ENCODE measurements at places on chromosomes 4 and X.

GRCh38 chr4:106369456-106370060 is 980 bp upstream of the GIMD1 start:
- DNase-seq, result peak; percentile 77

GRCh38 chr4:6516762-6517161 is 44.3 kb upstream of the PPP2R2C start:
- no peak for DNase-seq

DNA sequence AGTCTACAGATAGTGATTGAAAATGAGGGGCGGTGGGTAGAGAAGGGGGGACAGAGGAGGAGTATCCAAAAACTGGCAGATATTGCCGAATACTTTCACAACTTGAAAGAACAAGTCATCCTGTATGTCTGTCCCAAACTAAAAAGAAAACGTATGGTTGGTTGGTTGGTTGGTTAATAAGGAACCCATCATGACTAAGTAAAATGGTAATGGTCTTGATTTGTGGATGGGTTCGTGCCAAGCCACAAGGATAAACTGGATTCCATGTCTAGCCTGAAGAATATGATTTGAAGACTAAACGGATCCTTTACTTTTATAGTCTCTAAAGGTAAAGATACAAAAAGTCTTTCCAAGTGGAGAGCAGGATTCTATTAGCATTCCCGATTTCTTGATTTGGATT is 208.4 kb downstream of the DCLK2 start:
- DNase-seq, result no peak

DNA sequence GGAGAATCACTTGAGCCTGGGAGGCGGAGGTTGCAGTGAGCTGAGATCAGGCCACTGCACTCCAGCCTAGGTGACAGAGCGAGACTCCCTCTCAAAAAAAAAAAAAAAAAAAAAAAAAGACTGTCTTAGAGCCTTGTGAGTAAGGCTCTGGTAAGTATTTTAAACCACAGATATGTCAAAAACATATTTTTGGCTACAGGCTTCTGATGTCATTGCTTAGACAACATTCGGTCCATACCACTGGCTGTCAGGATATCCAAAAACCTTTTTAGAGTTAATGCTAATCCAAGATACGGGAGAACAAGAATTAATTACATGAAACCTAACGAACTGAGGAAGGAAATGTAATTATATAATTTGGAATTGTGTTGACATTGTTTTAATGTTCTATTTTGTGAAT is 999.5 kb upstream of the PABPC4L start:
- DNase-seq, result no peak

DNA sequence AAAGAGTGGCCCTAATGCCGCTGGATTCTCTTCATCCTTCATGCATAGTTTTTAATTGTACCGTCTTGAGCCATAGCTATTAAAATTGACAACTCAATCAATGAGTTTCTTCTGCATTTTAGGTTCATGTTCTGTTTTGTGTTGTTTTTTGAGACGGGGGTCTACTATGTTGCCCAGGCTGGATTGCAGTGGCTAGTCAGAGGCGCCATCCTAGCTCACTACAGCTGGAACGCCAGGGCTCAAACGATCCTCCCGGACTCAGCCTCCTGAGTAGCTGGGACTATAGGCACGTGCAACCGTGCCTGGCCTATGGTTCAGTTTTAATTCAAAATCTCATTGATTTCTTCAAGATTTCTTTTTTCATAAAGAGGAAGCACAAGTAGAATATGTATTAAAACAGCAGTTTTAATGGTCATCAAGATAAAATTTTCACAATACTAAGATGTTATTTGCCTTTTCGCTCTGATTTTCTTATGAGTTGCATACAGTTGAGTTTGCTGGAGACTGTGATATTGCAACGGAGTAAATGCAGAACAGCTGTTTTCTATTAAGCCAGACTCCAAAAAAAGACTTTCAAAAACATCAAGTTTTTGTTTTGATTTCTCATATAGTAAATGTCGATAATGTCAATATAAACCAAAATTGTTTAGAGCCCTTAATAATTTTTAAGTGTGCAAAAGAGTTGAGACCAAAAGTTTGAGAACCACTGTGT is 1.1 kb upstream of the STX18 start:
- DNase-seq, result no peak

- no peak for DNase-seq
Measured at GRCh38 chr4:43757147-43757546, 691.5 kb downstream of the KCTD8 start.

DNA sequence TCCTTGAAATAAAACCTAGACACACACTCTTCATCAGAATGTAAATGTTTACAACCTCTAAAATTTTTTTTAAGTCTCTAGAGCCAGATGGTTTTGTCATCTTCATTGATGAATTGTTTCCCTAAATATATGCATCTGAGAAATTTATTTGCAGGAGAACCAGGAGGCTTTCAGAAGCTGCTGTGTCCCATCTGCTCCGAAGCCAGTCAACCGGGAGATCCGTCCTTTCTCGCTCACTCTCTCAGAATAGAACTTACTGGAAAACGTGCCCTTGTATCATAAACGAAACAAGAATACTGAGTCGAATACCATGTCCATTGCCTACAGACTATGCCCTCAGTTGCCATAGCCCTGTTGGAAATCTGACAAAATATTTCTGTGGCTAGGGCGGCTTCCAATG is 103.5 kb downstream of the SLC34A2 start:
- no peak for DNase-seq

GRCh38 chr4:174069848-174070330 is 213.6 kb downstream of the FBXO8 start:
- no peak for DNase-seq

- DNase-seq, result no peak
Measured at GRCh38 chr4:108979759-108980158, 216.9 kb upstream of the ETNPPL start.

DNA sequence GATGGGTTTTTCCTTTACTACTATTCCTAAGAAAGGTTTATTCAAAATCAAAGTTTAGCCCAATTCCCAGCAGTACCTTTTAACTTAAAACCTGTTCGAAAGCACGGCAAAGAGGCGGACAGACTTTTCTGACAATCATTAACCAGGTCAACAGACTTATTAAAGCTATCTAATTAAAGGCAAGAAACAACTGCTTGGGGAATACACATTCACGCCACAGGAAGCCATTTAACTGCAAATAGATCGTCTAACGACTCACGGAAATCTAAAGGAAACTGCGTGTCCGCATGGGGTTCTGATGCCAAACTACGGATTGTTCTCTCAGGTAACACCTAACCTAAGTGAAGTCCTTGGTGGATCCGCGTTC is 663 bp upstream of the USP53 start:
- DNase-seq, result no peak

DNA sequence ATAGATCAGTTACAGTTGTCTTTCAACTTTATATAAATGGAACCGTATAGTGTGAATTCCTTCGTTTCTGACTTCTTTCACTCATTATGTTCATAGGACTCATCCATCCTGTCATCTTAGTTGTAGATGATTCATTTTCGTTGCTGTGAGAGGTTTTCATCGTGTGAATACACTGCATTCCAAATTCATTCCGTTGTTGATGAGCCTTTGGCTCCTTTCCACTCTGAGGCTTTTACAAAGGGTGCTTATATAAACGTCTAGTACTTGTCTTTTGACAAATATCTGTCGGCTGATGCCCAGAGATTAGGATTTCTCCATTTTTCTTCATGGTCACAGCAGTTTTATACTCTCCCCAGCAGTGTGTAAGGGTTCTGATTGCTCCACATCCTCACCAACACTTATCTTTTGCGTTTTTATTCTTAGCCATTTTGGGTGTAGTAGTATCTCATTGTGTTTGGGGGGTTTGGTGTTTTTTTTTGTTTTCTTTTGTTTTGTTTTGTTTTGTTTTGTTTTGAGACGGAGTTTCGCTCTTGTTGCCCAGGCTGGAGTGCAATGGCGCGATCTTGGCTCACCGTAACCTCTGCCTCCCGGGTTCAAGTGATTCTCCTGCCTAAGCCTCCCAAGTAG is 48.6 kb downstream of the LRP2BP start:
- no peak for DNase-seq

DNA sequence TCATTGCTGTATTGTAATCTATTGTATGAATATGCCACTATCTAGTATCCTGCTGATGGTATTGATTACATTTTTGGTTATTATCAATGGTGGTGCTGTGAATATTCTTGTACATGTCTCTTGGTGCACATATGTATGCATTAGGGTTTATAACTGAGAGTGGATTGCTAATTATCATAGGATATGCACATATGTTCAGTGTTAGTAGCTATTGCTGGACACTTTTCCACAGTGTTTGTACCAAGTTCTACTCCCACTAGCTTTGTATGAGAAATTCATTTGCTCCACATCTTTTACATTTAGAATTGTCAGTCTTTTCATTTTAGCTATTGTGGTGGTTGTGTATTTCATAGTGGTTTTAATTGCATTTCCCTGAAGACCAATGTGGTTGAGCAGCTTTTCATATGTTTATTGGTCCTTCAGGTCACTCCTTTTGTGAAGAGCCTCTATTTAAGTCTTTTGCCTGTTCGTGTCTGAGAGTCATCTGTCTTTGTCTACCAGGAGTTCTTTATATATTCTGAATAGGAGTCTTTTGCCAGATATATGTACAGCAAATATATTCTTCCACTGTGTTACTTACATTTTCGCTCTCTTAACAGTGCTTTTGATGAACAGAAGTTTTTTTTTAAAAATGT is 87.1 kb downstream of the TBC1D19 start:
- DNase-seq, result no peak

GRCh38 chrX:65667503-65668376 is at the start of gene MSN:
MSN (plus strand) TSS chrX:65667654; CDS start chrX:65667842, 188 bp downstream.
- no peak for DNase-seq
